Right forelimb (tissue), 1 donor: ENCODE measurements at places on chromosomes 16 and 17.
A peak's percentile ranks its signal among the peaks of the same experiment; 100 is the strongest.

DNA sequence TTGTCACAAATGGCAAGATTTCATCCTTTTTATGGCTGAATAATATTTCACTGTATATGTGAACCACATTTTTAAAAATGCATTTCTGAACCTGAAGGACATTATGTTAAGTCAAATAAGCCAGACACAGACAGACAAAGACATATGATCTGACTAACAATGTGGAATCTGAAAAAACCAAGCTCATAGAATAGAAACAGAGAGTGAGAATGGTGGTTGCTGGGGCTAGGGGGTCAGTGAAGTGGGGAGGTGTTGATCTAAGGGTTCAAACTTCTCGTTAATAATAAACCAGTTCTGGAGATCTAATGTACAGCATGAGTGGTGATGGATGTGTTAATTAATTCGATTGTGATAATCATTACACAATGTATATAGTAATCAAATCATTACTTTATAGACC lies 475.1 kb downstream of the WWOX start:
- DNase-seq = no peak

DNA sequence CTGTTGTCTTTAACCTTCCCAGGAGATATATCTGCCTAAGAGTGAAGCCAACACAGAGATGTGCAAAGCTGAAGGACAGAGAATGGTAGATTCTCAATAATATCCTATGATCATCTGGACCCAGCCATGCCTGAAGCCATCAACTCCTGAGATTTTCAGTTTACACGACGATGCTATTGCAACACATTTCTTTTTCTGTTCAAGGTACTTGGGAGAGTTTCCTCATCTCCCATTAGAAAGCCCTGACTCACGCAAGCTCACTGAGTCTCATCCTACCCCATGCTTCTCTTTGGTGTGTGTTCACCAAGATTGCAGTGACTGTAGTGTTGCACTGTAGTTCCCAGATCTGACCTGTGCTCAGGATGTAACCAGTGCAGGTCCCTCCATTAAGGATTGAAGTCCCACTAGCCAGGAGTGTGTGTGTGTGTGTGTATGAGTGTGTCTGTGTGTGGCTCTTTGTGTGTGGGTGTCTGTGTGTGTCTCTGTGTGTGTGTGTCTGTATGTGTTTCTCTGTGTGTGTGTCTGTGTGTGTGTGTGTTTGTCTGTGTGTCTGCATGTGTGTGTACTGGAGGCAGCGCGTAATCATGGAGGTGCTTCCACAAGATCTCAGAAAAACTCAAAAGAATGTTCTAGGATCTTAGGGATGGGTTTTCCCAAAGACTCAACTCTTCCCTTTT lies 15.5 kb downstream of the CES1 start:
- no peak for DNase-seq

DNA sequence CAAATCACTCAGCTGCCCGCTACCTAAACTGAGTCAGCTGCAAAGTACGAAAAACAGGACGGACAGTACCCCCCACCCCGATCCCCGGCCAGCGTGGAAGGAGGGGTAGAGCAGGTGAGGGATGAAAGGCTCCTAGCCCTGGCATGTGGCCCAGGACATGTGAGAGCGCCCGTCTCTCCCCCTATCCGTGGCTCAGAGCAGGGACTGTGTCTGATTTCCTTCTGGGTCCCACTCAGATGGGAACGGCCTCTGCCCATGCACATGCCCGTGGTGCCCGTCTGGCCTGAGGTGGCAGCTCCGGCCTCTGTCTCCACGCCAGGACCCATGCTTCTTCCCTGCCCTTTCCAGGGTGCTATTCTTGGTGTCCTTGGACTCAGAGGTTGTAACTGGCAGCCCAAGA lies 30.2 kb upstream of the RASD1 start:
- no peak for DNase-seq

DNA sequence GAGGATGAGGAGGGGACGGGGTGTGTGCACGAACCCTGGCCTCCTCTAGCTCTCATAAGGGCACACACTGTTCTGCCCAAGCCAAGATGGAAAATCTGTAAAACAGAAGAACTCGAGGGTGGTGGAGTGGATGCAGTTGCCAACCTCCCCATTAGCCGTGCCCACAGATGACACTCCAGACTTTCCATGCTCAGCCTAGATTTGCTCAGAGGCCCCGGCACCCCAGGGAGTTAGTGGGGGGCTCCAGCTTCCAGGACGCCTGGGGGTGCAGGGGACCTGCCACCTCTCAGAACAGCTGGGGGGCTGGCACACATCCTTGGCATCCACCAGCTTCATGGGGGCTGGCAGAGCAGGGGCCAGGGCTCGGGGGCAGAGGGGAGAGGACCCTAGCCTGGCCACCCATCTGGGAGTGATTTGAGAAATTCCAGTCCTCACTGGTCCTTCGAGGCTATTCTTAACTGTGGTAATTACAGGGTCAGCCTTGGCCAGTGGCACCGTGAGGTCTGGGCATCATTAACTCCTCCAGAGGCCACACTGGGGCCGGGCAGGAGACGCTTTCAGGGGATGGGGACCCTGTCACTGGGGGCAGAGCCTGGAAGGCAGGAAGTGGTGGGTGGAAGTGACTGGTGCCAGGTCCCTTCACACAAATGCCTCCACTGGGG lies 14.3 kb downstream of the VASN start:
- DNase-seq = peak; percentile 76

GRCh38 chr17:7238420-7239090 lies 702 bp downstream of the PHF23 start:
- DNase-seq = peak; percentile 66

GRCh38 chr16:13684819-13685563 lies 235.0 kb upstream of the ERCC4 start:
- no peak for DNase-seq

DNA sequence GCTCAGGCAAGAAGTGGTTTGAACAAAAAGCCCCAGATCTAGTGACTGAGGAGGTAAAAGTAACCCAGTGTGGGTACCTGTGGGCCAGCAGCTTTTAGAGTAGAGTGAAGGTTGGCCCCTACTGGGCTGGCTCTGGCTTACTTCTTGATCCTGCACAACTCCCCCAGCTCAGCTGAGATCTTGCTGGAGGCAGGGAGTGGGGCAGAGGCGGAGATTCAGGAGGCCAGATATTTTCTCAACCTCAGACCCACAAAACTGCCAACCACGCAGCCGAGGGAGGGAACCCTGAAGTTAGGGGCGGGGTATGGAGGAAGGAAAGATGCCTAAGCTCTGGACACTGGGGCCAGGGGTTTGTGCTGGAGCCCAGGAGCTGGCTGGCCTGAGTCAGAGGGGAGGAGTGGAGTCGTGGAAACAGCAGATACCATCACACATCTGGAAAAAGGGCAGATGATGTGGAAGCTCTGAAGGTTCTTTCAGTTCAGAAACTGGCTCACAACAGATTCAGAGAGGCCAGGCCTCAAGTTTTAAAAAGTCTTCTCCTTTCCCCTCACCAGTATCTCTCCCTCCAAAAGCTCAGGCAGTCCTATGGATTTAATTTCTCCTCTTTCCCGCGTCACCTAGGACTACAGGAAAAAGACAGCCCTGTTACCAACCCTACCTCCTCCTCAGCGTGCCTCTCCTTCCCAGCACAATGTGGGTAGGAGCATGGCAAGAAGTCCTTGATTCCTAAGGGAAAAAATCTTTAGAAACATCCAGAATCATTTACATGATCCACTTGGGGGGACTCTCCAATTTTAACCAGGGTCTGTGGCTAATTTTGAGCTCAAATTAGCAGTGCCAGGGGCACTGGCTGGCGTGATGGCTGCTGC lies 48.1 kb downstream of the MYO18A start:
- DNase-seq = no peak

DNA sequence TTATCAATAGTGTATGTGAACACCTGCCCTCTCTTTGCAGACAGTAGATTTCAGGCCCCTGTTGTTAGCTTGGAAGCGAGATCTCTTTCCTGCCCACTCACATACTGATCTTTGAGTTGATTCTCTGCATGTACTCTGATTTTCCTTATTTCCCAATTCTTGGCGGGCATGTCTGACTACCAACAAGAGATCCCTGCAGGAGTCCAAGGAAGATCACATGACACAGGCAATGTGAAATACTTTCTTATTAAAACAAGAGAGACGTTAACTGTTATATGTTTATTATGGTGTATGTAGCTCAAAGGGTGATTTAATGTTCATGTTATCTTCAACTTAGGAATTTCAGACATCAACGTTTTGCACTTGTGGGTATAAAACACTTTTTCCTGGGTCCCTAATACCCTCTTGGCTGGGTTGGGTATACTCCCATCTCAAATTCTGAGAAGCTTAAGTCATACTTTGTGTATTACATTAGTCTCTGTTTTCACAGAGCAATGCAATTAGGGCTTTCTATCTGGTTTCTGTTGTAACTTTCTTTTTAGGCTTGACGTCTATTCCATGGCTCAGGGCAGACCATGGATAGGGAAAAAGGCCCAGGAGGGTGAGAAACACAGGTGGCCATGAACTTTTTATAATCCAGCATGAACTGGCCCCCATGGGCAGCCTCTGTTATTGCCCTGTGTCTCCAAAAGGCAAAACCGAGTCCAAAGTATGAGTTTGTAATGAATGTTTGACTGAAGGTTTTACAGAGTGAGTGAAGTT lies 32.2 kb downstream of the HSD17B2 start:
- no peak for DNase-seq

DNA sequence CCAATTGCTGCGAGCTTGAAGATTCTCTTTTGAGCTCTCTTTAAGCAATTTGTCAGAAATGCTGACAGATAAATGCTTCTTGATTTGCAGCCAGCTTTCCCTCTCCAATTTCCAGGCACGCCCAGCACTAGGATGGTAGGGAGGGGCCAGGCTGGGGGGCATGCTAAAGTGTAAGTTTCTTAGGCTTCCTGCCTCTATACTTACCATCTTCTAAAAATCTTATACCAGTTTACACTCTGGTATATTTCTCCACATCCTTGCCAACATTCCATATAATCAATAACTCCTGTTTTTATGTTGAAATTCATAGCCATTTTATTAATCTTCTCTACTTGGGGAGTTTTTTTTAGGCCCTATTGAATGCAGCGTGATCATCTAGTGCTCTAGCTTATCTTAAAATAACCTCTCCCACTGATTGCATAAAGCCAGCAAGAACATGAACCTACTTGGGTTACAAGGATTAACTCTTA lies 17.5 kb downstream of the ACSF2 start:
- no peak for DNase-seq

DNA sequence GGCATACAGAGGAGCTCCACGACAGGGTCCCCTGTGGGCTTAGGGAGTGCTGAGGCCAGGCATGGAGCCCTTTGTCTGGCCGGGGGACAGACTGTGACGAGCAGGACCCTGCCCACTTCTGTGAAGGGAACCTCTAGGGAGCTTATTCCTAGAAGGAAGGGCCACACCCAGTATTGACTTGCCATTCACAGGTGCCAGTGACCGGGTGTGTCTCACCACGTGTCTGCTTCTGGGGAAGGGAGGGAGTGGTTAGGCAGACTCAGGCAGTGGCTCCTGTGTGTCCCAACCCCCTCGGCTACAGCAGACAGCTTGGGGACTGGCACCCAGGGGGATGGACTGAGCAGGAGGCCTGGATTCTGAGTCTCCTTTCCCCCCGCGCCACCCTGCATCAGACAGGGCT lies 57.2 kb downstream of the SOCS1 start:
- DNase-seq = no peak

GRCh38 chr16:21600031-21600773 lies 825 bp downstream of the METTL9 start:
- DNase-seq = peak; percentile 64

DNA sequence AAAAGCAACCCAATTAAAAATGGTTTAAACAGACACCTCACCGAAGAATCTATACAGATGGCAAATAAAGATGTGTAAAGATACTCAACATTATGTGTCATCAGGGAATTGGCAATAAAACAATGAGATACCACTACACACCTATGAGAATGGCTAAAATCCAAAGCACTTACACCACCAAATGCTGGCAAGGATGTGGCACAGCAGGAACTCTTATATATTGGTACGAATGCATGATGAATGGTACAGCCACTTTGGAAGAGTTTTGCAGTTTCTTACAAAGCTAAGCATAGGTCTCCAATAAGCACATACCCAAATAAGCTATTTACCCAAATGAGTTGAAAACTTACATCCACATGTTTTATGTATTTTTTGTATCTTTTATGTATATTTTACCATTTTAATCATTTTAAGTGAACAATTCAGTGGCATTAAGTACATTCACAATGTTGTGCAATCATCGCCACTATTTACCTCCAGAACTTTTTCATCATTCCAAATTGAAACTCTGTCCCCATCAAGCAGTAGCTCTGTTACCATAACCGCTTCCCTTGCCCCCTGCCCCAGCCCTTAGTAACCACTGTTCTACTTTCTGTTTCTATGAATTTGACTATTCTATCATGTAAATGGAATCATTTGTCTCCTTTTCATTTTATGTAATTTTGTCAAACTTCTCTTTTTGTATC lies 6.7 kb upstream of the ALDH3A2 start:
- no peak for DNase-seq

- DNase-seq = no peak
Observed at GRCh38 chr17:82219083-82219482, 6.4 kb upstream of the CCDC57 start.

GRCh38 chr17:36610474-36610873 lies 9.1 kb downstream of the MRM1 start:
- no peak for DNase-seq

DNA sequence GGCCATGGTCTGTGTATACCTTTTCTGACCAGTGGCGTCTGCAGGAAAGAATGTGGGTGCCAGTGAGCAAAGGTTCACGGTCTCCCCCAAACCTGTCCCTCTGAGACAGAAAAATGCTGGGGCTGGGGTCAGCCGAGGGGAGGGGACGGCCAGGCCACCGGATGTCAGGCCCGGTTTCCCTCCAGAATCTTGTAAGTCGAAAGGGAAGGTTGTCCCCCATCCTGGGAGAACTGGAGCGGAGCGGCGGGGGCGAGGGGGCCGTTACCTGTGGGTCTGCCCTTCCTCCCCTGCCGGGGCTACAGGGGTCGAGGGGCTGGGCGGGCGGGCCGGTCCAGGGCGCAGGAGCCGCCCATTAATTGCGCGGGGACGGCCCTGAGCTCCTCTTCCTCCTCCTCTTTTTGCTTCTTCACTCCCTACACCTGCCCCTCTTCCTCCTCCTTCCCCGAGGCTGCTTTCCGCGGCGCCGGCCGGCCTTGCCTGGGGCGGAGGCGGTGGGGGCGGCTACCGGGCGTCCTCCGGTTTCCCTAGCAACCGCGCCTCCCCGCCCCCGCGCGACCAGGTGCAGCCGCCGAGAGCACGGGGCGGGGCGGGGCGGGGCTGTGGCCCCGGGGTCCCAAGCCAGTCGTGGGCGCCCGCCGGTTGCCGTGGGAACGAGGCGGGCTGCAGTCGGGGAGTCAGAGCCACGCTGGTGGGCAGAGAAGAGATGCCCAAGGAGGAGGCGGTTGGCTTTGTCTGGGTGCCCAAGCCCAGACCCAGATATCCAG lies at the start of gene MARCHF10:
Gene MARCHF10, minus strand, starts transcription at position 503 of the 764 bp plus-strand sequence. CDS start 6,579 bp downstream, outside the sequence.
- DNase-seq = peak; percentile 55

GRCh38 chr16:1712791-1713261 lies 6.8 kb downstream of the MAPK8IP3 start:
- DNase-seq = no peak

DNA sequence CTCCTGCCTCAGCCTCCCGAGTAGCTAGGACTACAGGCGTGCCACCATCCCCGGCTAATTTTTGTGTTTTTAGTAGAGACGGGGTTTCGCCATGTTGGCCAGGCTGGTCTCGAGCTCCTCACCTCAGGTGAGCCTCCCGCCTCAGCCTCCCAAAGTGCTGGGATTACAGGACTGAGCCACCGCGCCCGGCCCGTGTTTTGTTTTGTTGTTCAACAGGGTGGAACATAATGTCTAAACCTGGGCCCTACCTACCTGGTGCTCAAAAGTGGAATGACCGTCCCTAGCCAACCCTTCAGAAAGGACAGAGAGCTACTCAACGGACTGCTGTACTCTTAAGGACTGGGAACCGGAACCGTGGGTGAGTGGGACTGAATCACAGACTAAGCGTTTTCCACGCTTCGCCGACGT lies 772 bp upstream of the KIF22 start:
- no peak for DNase-seq
